ENCODE measurements at places on chromosomes 11 and 22. TPM values are rescaled to one million over a fixed set of nuclear protein-coding genes. Genes with fewer than 3 reads are reported as not detected.

- DNase-seq = no peak
Observed at GRCh38 chr11:60389279-60389910, 6.9 kb upstream of the MS4A14 start.

- no peak for DNase-seq
Observed at GRCh38 chr22:50731811-50732624, 6.0 kb upstream of the ACR start.

DNA sequence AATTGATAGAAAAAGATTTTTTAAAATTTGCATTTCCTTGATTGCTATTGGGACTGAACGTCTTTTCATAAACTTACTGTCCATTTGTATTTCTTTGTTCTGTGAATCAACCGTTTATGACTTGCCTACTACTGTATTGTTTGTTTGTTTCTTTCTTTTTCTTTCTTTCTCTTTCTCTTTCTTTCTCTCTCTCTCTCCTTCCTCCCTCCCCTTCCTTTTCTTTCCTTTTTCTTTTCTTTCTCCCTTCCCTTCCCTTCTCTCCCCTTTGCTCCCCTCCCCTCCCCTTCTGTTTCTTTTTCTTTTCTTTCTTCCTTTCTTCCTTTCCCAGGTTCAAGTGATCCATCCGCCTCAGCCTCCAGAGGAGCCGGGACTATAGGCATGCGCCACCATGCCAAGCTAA, 46.9 kb downstream of the NF2 start:
- no peak for DNase-seq

DNA sequence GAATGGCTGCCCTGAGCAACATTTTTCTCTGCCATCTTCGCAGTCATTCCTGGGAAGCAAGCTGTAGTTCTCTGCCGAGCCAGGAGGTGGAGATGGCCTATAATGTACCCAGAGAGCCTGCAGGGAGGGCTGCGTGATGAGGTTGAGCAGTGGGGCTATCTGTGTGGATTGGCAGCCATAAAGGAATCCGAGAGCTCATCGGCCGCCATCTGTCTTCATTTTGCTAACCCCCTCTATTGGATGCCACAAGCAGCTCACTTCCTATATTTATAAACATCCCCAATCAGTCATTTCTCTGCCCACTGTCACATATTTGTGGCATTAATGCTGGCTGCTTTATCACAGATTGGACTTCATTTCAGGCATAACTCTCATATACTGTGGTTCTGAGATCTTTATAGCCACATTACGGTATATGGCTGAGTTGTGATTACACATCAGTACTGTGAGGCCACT, 209.5 kb downstream of the NTM start:
- no peak for DNase-seq

DNA sequence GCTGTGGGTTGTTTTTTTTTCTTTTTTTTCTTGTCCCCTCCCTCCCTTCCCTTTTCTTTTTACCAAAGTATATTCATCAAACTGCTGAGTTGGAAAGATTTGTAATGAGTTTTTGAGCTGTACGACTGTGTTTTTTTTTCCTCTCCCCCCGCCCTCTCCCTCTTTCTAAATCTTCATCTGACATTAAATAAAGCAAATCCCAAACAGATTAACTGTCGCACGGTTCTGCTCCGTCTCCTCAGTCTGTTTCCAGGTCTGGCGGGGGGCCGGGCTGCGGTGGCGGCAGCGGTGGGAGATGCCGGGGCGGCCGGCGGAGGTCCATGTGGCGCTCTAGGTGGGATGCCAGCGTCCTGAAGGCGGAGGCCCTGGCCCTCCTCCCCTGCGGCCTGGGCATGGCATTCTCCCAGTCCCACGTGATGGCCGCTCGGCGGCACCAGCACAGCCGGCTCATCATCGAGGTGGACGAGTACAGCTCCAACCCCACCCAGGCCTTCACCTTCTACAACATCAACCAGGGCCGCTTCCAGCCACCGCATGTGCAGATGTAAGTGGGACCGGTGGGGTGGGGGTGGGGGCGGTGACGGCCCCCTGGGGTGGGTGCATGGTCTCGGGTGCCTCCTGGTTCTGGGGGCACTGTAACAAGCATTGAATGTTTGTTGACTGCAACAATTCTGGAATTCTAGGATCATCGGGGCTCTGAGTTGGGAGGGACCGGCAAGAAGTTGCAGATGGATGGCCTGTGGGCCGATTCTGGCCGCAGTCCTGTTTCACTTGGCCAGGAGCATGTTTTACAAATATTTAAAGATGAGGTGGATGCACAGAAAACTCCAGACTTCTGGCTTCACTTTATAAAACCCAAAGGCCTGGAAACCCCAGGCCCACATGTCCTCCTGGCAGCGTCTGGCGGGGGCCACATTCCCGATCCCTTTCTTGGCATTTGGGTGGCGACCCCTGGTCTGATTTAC, 13.1 kb downstream of the MPPED1 start:
- DNase-seq = no peak

- peak; percentile 74 for DNase-seq
Observed at GRCh38 chr11:10809373-10810160, 841 bp upstream of the EIF4G2 start.

DNA sequence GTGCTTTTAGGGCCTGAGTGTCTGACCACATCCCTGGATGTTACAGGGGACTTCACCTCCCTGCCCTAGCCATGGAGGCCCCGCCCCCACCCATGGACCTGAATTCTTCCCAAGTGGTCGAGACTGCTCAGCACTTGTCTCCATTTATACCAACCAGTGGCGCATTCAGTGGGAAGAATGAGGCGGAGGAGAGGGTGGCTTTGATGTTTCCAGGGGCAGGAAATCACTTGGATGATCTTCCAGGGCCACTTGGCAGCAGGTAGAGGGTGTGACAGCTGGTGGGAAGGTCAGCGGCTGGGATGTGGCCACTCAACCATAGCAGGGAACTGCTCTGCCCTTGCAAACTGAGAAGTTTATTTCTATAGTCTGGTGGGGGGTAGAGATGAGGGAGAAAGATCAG, 155.1 kb upstream of the BLID start:
- no peak for DNase-seq

DNA sequence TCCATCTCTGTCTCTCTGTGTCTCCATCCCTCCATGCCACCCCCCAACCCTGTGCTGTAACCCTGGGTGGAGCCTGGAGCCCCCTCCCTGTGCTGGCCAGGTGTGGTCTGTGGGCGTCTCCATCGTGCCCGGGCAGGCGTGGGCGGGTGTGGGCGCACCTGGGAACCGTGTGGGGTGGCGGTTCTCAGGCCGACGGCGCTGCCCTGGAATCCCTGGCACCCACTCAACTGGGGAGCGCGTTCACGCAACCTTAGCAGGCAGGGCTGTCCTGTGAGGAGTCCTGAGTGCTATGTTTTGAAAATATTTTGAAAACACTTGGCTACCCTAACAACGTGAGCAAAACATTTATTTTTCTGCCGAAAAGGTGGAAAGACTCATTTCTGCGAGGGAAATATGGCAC, 4.7 kb downstream of the TNNT3 start:
- no peak for DNase-seq

DNA sequence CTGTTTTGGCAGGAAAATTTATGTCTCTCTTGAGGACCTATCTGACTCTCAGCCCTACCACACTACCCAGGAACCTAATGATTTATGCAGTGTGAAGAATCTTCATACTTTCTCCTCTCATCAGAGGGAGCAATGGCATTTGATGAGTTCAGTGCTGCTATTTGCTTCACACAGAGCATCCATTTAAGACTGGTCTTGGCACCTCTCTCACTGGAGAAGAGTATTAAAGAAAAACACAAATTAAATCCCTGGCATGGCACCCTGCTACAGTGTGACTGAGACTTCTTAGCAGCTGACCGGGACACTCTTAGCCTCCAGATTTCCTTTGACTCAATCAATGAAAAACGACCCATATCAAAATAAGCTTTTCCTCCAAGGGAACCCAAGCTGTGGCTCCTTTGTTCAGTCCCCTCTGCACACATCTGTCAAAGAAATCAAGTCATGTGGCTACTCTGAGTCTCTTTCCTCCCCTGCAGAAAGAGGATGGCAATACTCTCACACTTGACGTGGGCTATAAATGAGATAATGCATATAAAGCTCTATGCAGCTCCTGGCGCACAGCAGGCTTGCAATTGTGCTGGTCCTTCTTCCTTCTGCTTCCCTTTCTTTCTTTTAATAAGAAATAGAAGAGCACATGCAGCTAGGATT, 186.1 kb upstream of the E2F8 start:
- DNase-seq = no peak

DNA sequence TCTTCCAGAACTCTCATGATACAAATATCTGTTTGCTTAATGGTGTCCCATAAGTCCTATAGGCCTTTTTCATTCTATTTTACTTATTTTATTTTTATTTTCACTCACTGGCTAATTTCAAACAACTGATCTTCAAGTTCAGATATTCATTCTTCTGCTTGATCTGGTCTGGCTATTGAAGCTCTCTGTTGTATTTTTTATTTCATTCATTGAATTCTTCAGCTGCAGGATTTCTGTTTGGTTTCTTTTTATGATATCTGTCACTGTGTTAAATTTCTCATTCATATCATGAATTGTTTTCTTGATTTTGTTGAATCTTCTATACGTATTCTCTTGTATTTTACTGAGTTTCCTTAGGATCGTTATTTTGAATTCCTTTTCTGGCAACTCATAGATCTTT, 2.6 kb upstream of the OR10A3 start:
- DNase-seq = no peak

GRCh38 chr11:47592251-47592650, 2.0 kb downstream of the C1QTNF4 start:
- DNase-seq = no peak

GRCh38 chr11:18243783-18244362, 4.6 kb downstream of the SAA2 start:
- peak; percentile 12 for DNase-seq

DNA sequence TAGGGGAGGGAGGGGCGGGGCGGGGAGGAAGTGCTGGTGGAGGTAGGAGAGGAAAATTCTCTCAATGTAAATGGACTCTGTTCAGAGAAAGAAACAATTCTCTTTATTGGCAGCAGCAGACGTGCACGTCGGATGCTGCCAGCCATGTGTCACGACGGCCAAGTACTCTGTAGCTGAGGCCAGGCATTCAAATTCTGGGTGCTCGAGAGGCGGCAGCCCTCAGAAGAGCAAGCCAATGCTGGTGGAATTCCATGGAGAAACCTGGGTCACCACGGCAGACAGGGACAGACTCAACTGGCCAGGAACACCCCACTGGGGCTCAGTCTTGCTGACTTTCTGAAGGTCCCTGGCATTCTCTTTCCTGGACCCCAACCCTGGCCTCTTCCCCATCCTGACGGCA, 90.8 kb downstream of the ABTB2 start:
- no peak for DNase-seq

GRCh38 chr22:42286205-42286604, 15.8 kb upstream of the TCF20 start:
- no peak for DNase-seq

DNA sequence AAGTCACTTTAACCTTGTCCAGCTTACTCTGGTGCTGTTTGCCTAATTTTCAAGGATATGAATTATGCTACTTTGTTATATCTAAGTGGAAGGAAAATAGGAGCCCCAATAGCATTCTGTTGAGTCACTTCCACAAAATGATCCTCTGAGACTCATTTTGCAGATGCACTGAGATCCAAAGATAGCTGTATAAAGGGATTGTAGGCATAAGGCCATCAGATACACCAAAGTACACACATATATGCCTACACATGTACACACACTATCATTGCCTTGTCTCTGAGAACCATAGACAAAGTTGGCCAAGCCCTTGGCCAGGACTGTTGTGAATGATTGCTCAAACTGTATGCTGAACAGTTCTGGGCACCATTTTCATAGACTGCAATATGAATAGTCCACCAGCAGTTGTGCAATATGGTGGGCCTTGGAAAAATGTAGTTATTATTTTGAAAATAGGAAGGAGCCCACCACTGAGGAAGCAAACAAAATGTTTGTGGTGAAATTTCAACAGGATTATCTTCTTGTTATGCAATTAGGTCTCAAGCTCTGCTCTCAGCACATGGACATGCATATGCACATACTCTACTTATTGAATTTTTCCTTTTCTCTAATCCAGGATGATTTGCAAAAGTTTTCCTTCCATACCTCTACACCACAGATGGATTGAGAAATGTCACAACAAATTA, 186.0 kb upstream of the CTSC start:
- no peak for DNase-seq

DNA sequence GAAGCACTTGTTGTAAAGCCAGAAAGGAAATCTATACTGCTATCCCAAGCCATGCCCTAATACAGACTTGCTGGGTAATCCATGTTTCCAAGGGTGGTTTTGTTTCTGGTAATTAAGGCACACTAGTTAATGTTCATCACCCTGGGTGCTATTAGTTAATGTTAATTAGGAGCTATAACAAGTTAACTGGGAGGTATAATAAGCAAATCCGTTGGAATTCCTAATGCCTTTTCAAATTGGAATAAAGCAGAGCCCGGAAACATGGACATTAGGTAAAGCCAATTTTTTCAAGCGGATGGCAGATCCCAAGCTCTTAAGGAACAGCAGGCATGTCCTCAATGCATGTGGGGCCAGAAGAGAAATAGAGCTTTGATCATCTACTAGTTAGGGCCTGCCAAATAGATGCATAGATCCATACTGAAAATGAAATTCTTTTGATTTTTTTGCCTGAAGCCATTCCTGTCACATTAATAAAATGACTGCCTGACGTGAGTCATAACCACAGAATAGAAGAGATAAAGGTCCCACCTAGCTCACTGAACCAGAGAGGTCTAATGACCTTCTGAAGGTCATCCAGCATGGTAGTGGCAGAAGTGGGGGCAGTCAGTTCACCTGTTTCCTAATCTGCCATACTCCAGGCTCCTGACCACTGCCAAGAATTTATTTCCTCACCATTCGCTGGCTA, 28.5 kb upstream of the CCDC34 start:
- DNase-seq = no peak

- DNase-seq = no peak
Observed at GRCh38 chr11:76632492-76632891, 38.1 kb downstream of the LRRC32 start.

DNA sequence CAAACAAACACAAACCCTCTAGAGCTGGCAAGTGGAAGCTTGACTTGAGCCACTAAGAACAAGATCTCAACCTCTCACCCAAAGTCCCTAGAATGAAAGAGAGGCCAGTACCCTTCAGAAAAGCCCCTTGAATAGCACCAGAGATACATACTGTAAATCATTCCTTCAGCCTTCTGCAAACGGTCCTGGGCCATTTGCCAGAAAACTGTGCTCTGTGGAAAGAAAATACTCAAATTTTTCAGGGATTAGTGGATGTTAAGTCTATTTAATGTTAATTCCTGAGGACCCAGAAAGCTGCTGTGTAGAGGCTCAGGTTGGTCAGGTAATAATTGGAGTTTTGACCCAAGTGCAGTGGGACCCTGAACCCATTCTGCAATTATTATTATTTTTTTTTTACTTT, 16.9 kb downstream of the SERPINH1 start:
- no peak for DNase-seq

ZC3H12C gene
- 10.5 TPM for total RNA-seq

USP2 gene
- total RNA-seq = 0.25 TPM

CAPN5 gene
- total RNA-seq = 3.5 TPM

HPX gene
- total RNA-seq = 0.25 TPM

FOSL1 gene
- 3.8 TPM for total RNA-seq

MS4A1 gene
- total RNA-seq = under 0.01 TPM

ASCL2 gene
- total RNA-seq = not detected

P2RY2 gene
- total RNA-seq = 0.64 TPM

NCAM1 gene
- 4.2 TPM for total RNA-seq

SIDT2 gene
- 12.1 TPM for total RNA-seq

KRTAP5-2 gene
- total RNA-seq = not detected
